ENCODE measurements at places on chromosomes 5 and 9. TPM values are rescaled to one million over a fixed set of nuclear protein-coding genes. Genes with fewer than 3 reads are reported as not detected.

- no peak overlapping the region for H3K4me3 ChIP-seq
- no peaks in the 10 kb centered on the region for H3K36me3 ChIP-seq
These were observed 138.8 kb upstream of the COL5A1 start for GRCh38 chr9:134502809-134503211.

DNA sequence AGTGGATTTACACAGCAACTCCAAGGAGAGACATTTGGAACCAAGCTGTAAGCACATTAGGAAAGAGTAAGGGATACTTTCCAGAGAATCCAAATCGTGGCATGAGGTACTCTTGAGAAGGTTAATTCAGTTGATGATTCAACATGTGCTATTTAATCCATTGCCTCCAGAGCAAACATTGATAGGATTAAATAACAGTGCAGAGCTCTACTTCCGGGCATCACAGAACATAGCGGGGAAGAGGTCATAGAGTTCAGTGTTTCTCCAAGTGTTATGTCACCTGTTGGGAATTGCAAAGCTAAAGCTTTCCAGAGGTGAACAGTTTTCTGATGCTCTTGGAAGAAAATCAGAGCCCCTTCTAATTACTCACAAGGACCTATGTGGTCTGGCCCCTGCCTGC lies 127.5 kb downstream of the PPP2R2B start:
- H3K27me3 ChIP-seq, result no peaks in the 10 kb centered on the region
- H3K4me3 ChIP-seq, result no peak overlapping the region
- no peaks in the 10 kb centered on the region for H3K4me1 ChIP-seq
- no peak overlapping the region for H3K27ac ChIP-seq

The PCDHGA1 gene
- 0.91 TPM for total RNA-seq

DNA sequence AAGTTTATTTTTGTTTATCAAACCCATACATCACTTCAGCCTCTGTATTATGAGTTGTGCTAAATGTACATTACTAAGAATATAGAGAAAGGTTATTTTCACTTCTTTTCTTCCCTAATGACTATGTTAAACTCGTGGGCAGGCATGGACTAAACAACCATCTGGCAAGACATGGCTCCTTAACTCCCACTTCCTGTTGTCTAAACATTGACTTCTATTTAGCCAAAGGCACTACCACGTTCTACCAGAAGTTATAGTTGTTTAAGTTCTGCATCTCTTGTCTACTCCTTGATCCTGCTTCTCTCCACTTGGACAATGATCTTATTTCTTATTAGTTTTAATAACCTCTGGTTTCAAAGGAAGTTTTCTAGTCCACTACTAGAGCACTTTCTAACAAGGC lies 136.1 kb downstream of the MACIR start:
- H3K4me3 ChIP-seq, result no peak overlapping the region
- H3K36me3 ChIP-seq, result no peaks in the 10 kb centered on the region
- no peak overlapping the region for H3K27ac ChIP-seq
- no peak for DNase-seq

The ELL2 gene
- total RNA-seq, result 107 TPM

- no peaks in the 10 kb centered on the region for H3K27me3 ChIP-seq
- no peak for DNase-seq
- no peak overlapping the region for H3K4me3 ChIP-seq
- no peak overlapping the region for H3K27ac ChIP-seq
- no peaks in the 10 kb centered on the region for H3K36me3 ChIP-seq
These were observed 75.4 kb upstream of the SYK start for GRCh38 chr9:90726215-90726614.

The LEAP2 gene
- total RNA-seq, result 2.1 TPM

The STK32A gene
- 6.4 TPM for total RNA-seq

- DNase-seq, result no peak
- peaks cover 3% of the 10 kb centered on the region for H3K4me1 ChIP-seq
- H3K36me3 ChIP-seq, result no peaks in the 10 kb centered on the region
- no peaks in the 10 kb centered on the region for H3K27me3 ChIP-seq
These were observed 54.2 kb downstream of the FNBP1 start for GRCh38 chr9:129988607-129989361.

DNA sequence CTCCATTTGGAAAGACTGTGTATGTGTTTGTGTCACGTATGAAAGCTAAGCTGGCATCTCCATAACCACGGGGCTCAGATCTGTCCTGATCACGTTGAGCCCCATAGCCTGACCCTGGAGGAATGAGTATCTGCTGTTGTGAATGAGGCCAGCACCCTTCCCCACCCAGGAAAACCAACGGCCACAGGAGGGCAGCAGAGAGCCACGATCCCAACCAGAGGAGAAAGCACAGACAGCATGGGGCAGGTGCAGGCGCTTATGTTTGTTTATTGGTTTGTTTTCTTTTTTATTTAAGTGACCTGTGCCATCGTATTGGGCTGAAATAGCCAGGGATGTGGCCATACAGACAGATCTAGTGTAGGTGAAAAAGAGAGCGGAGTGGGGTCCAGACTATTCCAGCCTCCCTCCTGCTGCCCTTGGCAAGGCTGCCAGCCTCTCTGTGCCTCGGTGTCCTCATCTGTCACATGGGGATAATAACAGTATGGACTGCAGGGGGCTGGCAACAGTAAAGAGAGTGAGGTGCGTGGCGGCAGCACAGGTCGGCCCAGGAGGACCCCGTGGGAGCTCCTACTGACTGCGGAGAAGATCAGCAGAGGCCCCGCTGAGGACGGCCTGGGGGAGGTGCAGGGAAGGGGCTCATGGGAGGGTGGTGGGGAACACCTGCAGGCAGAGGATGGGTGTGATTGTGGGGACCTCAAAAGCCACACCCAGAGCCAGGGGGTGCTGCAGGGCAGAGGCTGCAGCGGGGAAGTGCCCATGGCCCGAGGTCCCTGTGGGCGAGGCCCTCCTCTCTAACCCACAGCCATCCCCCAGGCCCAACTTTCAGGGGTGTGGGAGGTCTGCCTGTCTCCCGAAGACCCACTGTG lies 12.1 kb downstream of the OR2V2 start:
- no peaks in the 10 kb centered on the region for H3K27me3 ChIP-seq
- no peaks in the 10 kb centered on the region for H3K4me1 ChIP-seq
- peak; percentile 88 for DNase-seq
- no peak overlapping the region for H3K4me3 ChIP-seq
- H3K27ac ChIP-seq, result no peak overlapping the region

The FANCG gene
- 17.8 TPM for total RNA-seq

DNA sequence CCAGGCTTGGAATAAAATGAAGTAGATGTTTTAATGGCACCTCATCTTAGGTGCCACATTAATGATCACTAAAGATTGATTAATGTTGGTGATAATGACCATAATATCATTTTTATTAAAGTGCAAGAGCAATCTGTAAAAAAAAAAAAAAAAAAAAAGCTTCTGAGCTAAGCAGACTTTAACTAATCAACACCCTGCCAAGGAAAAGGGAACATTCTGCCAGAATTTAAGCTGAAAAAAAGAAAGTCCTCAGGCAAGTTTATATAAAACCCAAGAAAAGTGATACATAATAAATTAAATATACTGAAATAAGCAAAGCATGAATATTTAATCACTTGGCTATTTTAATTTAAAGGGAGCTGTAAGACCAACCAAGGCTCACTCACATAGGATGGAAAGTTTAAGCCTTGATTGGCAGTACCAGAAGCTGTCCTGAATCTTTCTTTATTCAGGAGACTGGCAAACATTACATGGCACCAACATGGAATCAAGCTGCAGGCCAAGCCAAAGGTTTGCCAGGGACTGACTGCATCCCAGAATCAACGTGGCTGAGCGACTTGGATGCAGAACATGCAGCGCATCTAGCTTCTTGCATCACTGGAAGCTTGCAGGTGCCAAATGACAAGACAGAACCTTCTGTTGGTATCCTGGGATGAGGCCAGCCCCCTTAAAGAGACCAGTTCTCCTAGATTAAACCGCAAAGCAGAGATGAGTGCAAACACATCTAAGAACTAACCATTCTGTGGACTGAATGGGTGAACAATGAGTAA lies 413.6 kb downstream of the ENC1 start:
- H3K27me3 ChIP-seq, result no peaks in the 10 kb centered on the region
- no peak overlapping the region for H3K27ac ChIP-seq
- H3K36me3 ChIP-seq, result no peaks in the 10 kb centered on the region
- DNase-seq, result no peak
- H3K4me3 ChIP-seq, result no peak overlapping the region

GRCh38 chr9:80156756-80157472 lies 585.1 kb downstream of the TLE4 start:
- H3K4me3 ChIP-seq, result no peak overlapping the region
- H3K4me1 ChIP-seq, result no peaks in the 10 kb centered on the region
- no peaks in the 10 kb centered on the region for H3K36me3 ChIP-seq
- no peaks in the 10 kb centered on the region for H3K27me3 ChIP-seq

- no peaks in the 10 kb centered on the region for H3K4me1 ChIP-seq
- H3K36me3 ChIP-seq, result no peaks in the 10 kb centered on the region
- no peak overlapping the region for H3K4me3 ChIP-seq
- H3K27ac ChIP-seq, result no peak overlapping the region
- no peak for DNase-seq
- no peaks in the 10 kb centered on the region for H3K27me3 ChIP-seq
These were observed 691.1 kb upstream of the C9orf72 start for GRCh38 chr9:28264368-28264767.

The SLC9A3 gene
- total RNA-seq, result 0.93 TPM

The OMD gene
- total RNA-seq, result 43.3 TPM

- H3K27ac ChIP-seq, result no peak overlapping the region
- H3K4me1 ChIP-seq, result no peaks in the 10 kb centered on the region
- no peaks in the 10 kb centered on the region for H3K27me3 ChIP-seq
- no peak for DNase-seq
These were observed 35.9 kb downstream of the TENT4A start for GRCh38 chr5:6749026-6749716.

The ZNF883 gene
- 1.5 TPM for total RNA-seq

DNA sequence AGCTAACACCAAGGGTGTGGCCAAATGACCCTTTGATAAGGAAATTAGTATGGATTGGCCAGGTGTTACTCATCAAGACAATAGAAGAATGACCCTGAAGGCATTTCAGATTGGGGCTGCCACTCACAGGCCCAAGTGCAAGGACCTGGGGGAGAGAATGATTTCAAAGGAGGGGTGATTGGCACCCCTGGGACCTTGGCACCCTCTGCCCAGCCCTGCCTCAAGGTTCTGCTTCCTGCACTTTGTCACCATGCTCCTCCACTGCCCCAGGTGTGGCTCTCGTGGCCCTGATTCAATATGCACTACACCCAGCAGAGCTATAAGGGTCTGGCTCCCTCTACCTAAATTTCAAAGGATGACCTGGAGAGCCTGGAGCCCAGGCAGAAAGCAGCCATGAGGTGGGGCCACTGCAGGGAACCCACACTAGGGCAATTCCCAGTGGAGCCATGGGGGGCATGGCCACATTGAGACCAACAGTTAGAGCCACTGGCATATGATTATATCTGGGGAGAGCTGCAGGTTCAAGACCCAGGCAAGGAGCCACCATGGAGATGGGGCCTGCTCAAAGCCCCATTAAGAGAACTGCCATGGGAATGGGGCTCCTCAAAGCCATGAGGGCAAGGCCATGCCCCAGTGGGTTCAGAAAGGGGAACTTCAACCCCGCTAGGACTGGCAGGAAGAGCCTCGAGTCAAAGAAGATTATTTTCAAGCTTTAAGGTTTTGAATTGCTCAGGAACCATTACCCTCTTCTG lies 93.0 kb downstream of the CEMIP2 start:
- peaks cover 2% of the 10 kb centered on the region for H3K4me1 ChIP-seq
- no peak overlapping the region for H3K27ac ChIP-seq
- no peak overlapping the region for H3K4me3 ChIP-seq
- no peaks in the 10 kb centered on the region for H3K27me3 ChIP-seq

The PNPLA7 gene
- 10.3 TPM for total RNA-seq

- no peak overlapping the region for H3K4me3 ChIP-seq
- DNase-seq, result no peak
- no peaks in the 10 kb centered on the region for H3K4me1 ChIP-seq
- no peaks in the 10 kb centered on the region for H3K27me3 ChIP-seq
These were observed 14.4 kb upstream of the AMACR start for GRCh38 chr5:34022121-34022705.

The PCDHGA4 gene
- total RNA-seq, result 10.2 TPM

DNA sequence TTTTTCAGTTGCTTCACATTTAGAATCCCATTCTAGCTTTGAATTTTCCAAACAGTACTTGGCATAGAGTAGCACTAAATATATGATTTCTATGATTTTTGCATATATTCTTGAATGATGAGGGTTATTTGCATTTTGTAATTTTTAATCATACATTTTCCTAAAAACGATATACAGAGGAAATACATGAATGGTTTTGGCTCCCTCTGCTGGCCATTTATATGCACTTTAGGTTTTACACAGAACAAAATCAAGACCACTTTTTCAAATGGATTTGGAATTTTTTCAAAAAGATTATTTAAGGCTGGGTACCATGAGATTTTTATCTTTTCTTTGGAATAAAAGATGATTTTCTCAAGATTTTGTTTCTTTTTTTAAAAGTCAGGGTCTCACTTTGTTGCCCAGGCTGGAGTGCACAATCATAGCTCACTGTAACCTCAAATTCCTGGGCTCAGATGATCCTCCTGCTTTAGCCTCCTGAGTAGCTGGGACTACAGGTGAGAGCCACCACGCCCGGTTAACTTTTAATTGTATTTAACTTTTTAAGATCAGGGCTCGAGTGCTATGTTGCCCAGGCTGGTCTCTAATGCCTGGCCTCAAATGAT lies 16.7 kb upstream of the COMMD10 start:
- H3K27me3 ChIP-seq, result no peaks in the 10 kb centered on the region
- no peak overlapping the region for H3K4me3 ChIP-seq
- no peaks in the 10 kb centered on the region for H3K36me3 ChIP-seq

The GABRB2 gene
- total RNA-seq, result 1.1 TPM

- H3K4me3 ChIP-seq, result no peak overlapping the region
- H3K27me3 ChIP-seq, result no peaks in the 10 kb centered on the region
- H3K4me1 ChIP-seq, result peaks cover 5% of the 10 kb centered on the region
- H3K27ac ChIP-seq, result no peak overlapping the region
- no peaks in the 10 kb centered on the region for H3K36me3 ChIP-seq
These were observed 247.4 kb downstream of the SAXO1 start for GRCh38 chr9:18785604-18786003.

- H3K36me3 ChIP-seq, result no peaks in the 10 kb centered on the region
- no peaks in the 10 kb centered on the region for H3K4me1 ChIP-seq
- no peaks in the 10 kb centered on the region for H3K27me3 ChIP-seq
- H3K4me3 ChIP-seq, result no peak overlapping the region
- H3K27ac ChIP-seq, result no peak overlapping the region
These were observed 18.1 kb upstream of the FTMT start for GRCh38 chr5:121833617-121834016.

DNA sequence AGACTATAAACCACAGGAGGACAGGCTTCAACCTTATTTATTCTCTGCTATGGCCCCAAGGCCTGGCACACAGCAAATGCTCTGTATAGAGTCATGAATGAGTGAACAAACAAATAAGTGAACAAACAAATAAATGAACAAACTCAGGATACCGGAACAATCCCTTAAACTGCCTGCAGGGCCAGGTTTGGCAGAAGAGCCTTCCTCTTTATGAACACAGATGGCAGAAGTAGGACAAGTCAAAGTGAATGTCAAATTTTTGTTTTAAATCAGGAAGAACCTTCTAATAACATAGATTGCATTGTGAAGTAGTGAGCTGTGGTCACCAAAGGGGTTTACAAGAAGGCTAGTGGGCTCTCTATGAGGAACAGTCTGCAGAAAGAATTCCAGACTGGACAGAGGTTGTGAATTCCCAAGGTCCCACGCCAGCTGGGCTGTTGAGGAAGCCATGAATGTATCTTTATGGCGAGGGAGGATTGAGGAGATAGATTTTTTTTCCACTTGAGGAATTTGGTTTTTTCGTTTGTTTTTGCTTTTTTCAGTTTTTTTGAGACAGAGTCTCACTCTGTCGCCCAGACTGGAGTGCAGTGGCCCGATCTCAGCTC lies 30.3 kb upstream of the STING1 start:
- no peak overlapping the region for H3K4me3 ChIP-seq
- H3K36me3 ChIP-seq, result no peaks in the 10 kb centered on the region
- H3K27me3 ChIP-seq, result no peaks in the 10 kb centered on the region
- DNase-seq, result no peak
- H3K27ac ChIP-seq, result no peak overlapping the region
- H3K4me1 ChIP-seq, result no peaks in the 10 kb centered on the region

All from aorta (tissue), 5 donors.